ENCODE measurements at places on chromosomes 7 and 10.

DNA sequence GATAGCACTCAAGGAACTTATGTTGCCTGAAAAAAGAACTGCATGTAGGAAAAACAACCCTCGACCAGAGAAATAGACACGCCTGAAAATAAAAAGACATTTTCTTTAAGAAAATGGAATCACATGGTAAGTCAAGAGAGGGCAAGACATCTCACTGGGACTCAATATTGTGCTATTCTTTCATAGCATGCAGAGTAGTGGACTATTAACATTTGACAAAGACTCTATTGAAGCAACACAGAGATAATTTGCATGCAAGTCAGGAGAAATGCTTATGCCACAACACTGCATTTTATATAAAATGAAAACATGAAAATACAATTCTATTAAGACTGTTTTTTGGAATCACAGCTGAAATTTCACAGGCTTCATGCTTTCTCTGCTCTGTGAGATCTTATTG, 77.9 kb upstream of the RHOBTB1 start:
- no peak for DNase-seq

GRCh38 chr10:70480239-70480861, 1.8 kb downstream of the PALD1 start:
- no peak for DNase-seq

DNA sequence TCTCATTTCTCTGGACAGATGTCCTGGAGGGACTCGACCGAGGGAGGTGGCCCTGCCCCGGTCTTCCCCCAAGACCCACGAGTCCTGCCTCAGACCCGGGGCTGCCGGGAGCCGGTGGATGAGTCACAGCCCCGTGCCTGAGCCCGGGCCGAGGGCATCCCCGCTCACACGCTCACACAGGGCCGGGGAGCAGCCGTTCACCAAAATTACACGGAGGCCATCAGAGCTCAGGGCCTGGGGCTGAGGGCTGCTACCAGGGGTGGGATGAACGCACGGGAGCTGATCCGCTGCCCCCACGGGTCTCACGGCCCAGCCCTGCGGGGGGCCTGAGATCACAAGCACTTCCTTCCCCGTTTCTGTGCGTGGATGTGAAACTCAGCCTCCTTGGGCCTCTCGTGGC, 17.5 kb downstream of the FAM20C start:
- DNase-seq = no peak

DNA sequence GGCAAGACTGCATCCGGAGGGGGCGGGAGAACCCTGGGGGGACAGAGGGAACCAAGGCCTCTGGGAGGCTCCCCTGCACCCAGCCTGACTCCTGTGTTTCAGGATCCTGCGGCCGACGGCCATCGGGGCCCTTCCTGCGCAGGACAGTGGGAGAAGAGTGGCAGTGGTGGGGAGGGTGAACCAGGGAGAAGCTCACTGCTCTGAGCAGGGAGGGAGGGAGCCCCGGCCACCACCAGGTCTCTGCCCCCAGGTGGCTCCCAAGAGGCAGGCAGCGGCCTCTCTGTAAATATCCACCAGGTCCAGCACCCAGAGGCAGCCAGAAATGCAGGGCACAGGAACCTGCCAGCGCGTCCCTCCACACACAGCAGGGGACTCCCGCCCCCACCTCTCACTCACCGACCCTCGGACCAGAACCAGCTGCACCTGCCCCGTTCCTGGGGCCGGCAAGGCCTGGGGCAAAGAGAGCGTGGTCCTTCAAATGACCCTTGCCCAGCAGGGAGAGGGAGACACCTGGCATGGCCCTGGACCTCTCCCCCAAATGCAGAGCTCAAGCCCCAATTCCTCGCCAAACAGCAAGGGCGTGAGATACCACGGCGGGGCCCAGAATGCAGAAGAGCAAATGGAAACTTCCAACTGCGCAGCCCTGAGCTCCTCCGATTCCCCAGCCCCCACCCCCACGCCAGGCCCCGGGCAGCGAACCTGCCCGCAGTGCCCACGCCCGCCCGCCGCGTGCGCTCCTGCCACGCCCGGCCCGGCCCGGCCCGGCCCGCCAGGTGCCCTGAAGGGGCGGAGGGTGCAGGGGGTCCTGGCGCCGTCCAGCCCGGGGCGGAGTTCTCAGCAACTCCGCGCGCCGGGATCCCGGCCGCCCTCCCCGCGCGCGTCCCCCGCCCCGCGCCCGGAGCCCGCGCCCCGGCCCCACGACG, 805 bp downstream of the RASGEF1A start:
- DNase-seq = no peak

- no peak for DNase-seq
Observed at GRCh38 chr7:31249671-31250070, 90.9 kb downstream of the NEUROD6 start.

- DNase-seq = no peak
Observed at GRCh38 chr7:94710256-94710655, 54.3 kb upstream of the SGCE start.

- DNase-seq = no peak
Observed at GRCh38 chr7:2301511-2301863, 12.8 kb downstream of the SNX8 start.

DNA sequence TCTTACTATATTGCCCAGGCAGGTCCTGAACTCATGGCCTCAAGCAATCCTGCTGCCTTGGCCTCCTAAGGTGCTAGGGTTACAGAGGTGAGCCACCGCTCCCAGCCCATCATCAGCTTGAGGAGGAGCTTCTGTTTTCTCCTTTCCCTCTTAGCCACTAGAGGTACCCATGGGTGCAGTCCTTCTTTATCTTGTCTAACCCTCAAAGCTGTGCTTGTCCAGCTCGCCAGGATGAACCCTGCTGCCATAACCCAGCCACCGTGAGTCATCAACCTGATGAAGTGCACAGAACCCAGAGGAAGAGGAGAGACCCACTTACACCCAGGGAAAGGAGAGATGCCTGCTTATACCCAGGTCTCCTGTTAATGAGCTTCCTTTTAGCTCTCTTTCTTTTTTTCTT, 133.4 kb downstream of the CUL2 start:
- no peak for DNase-seq

DNA sequence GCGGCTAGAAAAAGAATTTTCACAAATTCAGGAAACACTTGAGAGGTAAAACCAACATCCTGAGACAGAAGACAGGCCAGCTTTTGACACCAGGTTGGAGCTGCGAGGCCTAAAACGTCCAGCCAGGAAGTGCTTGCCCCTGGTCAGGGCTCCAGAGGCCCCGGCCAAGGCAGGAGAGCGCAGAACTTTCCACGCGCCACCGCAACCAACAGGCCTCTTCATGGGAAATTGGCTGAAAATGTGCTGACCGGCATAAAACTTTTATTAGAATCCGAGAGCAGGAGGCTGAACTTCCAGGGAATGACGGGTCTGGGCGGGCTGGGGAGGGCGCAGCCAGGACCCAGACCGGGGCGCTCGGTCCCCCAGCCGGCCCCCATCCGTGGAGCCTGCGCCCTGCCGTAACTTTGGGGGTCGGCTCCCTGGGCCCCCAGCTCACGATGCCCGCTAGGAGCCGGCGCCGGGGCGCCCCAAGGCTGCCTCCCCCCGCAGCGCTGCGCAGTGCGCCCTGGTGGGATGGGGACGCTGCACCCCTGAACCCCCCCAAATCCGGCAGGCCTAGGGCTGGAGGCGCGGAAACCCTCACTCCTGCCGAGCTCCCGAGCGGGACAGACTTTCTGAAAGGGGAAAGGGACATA, 414.0 kb upstream of the MKI67 start:
- no peak for DNase-seq
